ENCODE measurements at places on chromosomes 2 and 18.

- DNase-seq: no peak
These were observed 21.7 kb downstream of the LINC00305 start for GRCh38 chr18:64127172-64127571.

DNA sequence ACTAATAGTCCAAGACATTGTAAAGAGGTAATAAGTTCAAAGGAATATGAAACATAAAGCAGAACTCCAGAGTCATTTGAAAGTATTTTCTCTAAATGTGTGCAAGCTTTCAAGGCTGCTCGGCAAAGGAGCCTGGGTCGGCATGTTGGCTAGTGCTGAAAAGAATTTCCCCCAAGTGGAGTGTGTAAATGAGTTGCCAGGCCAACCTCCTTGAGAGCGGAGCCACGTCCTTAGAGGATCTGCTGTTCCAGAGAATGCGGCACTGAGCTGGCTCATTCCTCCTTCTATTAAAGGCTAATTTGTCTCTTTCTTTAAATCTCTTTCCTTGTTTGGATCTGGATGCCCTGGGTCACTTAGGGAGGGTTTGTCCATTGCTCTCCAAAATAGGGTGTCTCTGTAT is 127.5 kb downstream of the RDH14 start:
- no peak for DNase-seq

GRCh38 chr2:29166242-29167039 is 51.2 kb downstream of the CLIP4 start:
- DNase-seq: no peak

- no peak for DNase-seq
These were observed 215.3 kb upstream of the DSEL start for GRCh38 chr18:67731851-67732250.

GRCh38 chr2:200081236-200081635 is 125.9 kb downstream of the MAIP1 start:
- no peak for DNase-seq

DNA sequence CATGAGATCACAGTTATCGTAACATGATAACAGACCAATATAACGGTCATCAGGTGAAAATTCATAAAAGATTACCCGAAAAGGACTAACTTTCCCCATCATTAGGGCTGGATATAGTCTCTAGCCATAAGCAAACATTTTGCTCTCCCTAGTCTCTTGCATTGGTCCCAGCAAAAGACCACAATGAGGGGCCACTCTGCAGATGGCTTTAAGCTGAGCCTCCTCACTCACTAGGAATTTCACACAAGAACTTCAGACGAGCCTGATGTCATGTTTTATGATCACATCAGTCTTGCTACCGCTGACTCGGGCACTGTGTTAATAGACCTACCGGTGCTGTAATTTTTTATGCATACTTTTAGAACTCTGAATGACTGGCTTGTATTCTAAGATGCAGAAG is 35.2 kb downstream of the STK17B start:
- no peak for DNase-seq

DNA sequence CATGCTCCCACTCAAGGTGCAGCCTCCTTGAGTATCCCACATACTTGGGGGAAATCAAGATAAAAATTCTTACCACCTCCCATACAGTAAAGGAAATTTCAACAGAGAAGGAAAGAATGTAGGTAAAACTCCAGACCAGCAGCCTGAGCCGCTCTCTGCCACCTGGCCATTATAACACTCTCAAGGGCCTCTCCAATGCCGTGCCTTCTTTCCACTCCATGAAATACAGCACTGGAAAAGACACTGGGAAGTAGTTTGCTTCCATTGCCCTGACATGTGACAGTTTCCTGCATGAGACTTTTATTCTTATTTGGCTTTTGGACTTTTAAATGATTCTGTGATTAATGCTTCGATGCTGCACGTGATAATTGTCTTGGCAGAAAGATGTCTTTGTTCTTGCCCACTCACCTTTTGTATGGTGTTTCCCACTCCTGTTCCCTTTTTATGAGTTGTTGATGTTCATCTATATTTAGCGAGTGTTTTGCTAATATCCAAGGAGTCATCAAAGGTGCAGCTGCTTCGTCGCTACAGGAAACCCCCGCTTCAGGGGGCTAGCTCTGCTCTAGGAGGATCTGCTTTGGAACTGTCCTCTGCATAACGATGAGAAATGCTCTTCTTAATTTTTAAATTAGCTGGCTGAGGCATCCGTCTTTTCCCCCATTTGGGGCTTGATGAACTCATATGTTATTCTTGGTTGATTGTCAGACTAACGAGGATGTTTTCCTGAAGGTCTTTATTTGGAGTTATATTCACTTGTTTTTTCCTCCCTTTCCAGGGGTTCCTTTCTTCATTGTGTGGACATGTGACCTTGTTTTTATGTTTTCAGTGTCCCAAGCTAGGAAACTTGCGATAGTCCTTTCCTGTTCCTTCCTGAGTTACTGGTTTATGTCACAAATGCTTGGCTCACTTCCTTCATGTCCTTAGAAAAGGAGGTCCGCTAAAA is 179.4 kb downstream of the TXNL1 start:
- no peak for DNase-seq

GRCh38 chr2:98504381-98505109 is 59.9 kb downstream of the INPP4A start:
- DNase-seq: no peak

DNA sequence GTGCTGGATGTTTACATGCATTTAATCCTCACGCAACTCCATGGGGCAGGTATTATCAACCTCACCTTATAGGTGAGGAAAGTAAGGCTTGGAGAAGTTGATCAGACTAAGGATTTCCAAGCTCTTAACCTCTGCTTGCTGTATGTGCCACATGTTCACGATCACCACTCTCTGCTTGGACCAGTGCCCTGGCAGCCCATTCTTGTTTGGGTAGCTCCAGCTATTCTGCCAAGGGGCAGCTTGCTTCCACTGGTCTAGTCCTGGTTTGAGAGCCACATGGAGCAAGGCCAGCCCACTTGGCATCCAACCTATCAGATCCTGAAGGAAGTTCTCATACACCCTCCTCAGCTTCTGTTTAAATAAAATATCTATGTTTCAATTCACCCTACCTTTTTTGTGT is 14.3 kb downstream of the PLB1 start:
- DNase-seq: peak; percentile 42

- no peak for DNase-seq
These were observed 167.5 kb downstream of the DYSF start for GRCh38 chr2:71620851-71621251.

GRCh38 chr2:226405465-226405864 is 394.2 kb downstream of the IRS1 start:
- no peak for DNase-seq

DNA sequence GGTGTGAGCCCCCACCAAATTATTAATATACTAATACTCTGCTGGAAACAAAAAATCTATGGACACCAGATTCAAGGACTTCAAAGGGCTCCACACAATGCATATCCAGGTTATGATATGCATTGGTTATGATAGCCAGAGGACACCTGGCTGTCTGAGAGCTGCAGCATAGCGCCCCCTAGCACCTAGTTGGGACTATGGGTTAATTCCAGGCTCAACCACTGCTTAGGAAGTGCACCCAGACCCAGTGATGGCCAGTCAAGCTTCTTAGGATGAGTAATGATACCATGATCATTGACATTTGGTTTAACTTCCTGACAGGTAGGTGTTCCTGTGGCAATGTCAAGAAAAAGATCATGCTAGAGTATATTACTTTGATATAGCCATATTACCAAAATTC is 3.8 kb upstream of the FRZB start:
- no peak for DNase-seq

DNA sequence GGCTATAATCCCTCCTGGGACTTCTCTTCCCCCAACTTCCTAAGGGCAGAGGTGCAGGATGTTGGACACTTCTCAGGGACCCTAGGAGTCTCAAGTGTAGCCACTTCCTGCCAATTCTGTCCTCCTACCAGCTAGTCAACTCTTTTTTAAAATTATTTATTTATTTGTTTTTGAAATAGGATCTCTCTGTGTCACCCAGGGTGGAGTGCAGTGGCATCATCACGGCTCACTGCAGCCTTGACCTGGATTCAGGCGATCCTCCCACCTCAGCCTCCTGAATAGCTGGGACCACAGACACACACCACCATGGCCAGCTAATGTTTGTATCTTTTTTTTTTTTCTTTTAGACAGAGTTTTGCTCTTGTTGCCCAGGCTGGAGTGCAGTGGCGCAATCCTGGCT is 11.5 kb downstream of the SFTPB start:
- DNase-seq: no peak

DNA sequence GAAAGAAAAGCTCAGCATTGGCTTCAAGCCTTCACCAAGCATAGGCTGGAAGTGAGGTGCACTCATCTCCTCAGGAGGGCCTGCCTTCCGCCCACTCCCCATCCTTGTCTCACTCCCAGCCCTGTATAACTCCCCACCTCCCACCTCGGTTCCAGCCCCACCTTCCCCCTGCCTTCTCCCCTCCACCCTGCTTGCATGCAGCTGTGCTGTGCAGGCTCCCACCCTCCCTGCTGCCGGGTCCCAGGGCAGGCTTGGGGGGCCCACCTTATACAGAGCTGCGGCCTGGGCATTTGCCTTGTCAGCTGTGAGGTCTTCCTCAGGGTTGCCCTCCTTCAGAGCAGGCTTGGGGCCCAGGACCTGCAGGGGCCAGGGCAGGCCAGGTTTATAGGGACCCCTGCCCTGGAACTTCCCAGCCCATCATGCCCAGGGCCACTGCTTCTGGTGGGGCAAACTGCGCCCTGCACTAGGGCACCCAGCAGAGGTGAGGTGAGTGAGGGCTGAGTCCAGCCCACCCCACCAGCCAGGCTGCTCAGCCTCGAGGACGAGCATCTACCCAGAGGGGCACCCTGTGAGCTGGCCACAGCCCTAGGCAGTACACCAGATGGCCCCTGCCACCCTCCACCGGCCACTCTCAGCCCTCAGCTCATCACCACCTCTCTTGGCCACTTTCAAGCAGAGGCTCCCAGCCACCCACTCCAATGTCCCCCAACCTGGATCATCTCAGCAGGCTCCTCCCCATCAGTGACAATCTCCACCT is 11.6 kb downstream of the CAPG start:
- no peak for DNase-seq

GRCh38 chr2:143255086-143255485 is 125.9 kb downstream of the ARHGAP15 start:
- DNase-seq: no peak

GRCh38 chr18:29459972-29460371 is 1283.0 kb upstream of the CDH2 start:
- no peak for DNase-seq

DNA sequence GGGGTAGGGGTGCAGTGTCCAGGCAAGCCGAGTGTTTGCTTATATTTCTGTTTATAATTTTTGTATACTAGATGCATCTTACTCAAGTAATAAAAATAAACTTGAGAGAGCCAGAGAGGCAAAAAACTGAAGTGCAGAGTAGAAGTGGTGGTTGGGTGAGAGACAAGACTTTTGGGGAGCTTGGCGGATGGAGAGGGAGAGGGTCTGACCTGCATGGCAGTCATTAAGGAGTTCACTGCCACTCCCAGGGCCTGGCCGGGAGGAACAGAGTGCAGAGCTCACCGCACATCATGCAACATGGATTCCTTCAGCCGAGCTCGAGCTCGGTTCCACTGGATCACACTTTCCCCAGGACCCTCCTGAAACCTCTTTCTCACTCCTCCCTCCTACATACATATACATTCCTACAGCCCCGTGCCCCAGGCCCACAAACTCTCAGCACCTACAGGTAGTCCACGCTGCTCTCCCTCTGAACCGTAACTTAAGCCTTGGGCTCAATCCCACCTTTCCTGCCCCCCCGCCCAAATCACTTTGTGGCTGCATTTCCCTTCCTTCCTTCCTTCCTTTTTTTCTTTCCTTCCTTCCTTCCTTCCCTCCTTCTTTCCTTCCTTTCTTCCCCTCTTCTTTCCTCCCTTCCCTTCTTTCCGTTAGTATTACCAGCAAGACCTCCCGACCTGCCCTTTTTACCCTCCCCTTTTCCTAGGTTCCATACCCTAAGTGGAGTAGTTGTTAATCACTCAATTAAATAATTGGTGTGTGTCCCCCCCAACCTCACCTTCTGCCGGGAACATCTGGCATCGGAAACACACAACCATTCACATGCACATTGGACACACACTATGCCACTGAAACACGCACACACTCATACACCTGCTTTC is 37.1 kb upstream of the ATP6V1B1 start:
- no peak for DNase-seq

DNA sequence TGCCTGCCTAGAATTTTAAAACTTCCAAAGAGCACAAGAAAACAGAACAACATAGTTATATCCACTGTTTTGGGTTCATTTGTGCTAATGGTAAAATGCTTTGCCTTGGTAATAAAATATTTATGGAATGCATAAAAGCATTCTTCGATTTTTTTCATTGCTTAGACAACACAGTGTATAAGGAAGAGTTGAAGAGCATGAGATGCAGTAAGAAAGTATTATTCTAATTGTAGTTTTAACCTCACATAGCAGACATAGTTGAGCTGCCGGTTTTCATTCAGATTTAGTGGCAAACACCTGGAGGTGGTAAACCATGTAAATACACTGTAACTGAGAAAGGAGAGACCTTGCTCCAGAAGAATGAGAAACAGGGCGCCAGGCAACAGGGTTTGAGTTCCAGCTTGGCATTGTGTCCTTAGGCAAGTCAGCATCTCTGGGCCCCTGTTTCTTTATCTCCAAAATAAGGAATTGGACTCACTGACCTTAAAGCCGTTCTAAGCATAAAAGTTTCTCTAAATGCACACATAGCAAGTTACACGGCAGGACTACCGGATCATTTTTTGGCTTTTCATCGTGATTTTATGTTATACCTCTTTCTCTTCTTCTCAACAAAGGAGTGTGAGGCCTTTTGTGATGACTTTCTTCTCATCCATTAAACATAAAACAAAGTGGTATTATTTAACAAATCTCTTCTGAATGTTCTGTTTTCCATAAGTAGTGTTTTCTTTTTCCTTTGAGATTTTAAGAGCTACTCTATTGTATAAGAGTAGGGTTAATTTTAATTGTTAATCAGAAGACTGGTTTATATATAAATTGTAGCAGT is 7.9 kb downstream of the UGP2 start:
- DNase-seq: no peak

- DNase-seq: no peak
These were observed 18.2 kb downstream of the BMP10 start for GRCh38 chr2:68853035-68853434.

DNA sequence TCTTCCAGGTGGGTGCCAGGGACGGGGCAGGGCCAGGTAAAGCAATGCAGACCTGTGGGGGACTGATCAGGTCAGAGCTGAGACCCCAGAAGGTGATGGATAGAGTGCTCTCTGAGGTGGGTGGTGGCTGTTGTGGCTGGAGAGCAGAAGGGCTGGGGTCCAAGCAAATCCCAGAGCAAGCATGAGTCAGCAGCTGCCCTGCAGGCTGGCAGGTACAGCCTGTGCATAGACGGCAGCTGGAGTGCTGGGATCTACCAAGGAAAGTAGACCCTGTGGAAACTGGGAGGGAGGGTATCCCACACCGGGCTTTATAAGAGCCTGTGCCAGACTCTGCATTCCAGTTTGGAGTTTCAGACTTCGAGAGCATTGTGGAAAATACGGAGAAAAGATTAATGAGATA is 663 bp downstream of the TRIM54 start:
- DNase-seq: peak; percentile 36

DNA sequence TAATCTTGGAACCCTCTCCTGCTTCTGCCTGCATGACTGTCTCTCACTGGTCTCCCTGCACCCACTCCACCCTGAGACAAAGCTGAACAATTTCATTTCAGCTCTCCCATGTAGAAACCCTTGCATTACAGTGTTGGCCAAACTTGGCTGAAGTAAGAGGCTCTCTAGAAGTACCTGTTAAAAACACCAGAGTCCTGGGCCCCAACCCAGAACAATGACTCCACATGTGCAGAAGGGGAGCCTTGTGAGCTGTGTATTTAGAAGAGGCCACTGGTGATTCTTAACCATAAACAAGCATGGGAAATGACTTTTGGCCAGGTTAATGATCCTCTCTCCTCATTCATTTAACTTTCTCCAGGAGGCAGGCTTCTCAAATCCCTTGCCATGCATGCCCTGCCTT is 254.8 kb downstream of the SETBP1 start:
- no peak for DNase-seq

GRCh38 chr18:39959839-39960238 is 1995.2 kb upstream of the PIK3C3 start:
- no peak for DNase-seq
